Spinal cord (tissue), 10 donors: ENCODE measurements at places on chromosomes 11 and 22. TPM values are rescaled to one million over a fixed set of nuclear protein-coding genes. Genes with fewer than 3 reads are reported as not detected.

OR51B5 gene
- polyA plus RNA-seq: 0.33 TPM

GRCh38 chr11:8229299-8230177 lies 34.1 kb downstream of the LMO1 start:
- no peak for DNase-seq

DNA sequence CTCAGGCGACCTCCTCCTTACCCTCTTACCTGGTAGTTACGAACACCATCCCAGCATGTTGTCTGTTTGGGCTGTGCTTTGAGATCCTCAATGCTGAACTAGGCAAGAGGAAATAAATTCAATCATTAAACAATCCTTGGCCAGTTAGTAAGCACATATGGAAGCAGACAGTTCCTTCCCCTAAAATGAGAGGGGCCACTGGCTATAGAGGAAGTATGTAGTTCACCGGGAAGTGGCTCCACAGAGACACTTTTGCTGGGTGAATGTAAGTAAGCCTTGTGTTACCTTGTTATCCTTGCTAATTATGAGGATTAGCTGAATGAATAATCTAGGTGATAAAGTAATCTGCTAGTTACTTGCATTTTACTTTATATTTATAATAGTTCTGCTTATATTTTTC lies 2.9 kb downstream of the THYN1 start:
- DNase-seq: no peak

NCF4 gene
- polyA plus RNA-seq: 3.4 TPM

DNA sequence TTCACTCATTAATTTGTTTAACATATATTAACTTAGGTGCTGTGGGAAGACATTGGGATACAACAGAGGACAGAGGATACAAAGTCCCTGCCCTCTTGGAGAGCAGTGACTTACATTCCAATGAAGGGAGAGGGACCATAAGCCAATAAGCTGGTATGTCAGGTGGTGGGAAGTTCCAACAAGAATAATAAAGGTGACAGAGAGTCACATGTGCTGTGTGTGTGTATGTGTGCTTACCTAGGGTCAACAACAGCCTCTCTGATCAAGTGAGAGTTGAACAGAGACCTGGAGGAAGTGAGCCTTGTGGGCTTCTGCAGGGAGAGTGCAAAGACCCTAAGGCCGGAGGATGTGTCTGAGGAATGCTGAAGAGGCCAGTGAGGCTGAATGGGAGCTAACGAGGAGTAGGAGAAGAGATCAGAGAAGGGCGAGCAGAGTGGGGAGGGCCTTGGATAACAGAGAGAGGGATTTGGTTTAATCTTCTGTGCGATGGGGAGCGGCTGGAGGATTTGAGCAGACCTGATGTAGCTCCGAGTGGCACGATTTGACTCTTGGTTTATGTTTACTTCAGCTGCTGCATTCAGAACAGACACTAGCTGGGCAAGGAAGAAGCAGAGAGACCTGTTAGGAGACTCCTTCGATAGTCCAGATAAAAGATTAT lies 35.3 kb downstream of the MAP6 start:
- DNase-seq: no peak

DNA sequence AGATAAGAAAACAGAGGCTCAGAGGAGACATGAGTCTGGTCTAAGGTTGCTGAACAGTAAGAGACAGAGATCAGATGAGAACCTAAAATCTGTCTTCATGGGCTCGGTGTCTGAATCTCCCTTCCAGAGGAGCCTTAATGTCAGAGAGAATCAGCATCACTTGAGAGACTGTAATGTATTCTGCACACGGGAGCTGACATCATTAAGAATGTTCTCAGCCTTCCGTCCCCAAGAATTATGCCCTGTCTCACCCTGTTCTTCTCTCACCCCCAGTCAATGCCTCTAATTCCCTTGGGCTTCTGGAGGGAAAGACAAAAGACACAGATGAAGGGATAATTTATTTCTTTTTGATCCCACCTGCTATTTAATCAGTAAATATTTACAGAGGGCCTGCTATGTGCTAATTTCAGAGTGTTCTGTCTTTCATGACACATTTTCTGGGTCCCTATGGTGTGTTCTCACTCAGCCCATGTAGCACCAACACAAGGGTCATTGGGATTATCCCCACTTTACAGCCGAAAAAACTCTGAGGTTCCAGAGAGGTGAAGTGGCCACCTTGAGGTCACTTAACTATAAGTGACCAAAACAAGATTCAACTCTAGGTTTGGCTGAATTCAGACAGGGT lies 61.8 kb downstream of the CD82 start:
- DNase-seq: no peak

DNA sequence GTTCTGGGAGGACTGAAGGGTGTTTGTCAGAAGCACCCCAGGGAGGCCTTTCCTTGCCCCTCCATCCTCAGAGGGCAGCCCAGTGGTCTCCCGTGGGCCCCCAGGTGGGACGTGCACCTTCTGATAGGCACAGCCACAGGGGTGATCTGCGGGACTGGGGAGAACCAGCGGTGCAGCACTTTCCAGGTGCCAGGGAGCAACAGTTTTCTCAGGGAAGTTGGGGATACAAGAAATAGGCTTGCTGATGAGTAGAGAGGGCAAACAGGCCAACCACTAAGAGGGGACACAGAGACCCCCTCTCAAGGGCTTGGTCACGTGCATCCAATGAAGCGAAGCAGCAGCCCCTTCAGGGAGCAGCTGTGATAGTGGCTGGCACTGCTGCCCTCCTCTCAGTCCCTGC lies 107.1 kb upstream of the BID start:
- DNase-seq: no peak

DMC1 gene
- 2.9 TPM for polyA plus RNA-seq

DNA sequence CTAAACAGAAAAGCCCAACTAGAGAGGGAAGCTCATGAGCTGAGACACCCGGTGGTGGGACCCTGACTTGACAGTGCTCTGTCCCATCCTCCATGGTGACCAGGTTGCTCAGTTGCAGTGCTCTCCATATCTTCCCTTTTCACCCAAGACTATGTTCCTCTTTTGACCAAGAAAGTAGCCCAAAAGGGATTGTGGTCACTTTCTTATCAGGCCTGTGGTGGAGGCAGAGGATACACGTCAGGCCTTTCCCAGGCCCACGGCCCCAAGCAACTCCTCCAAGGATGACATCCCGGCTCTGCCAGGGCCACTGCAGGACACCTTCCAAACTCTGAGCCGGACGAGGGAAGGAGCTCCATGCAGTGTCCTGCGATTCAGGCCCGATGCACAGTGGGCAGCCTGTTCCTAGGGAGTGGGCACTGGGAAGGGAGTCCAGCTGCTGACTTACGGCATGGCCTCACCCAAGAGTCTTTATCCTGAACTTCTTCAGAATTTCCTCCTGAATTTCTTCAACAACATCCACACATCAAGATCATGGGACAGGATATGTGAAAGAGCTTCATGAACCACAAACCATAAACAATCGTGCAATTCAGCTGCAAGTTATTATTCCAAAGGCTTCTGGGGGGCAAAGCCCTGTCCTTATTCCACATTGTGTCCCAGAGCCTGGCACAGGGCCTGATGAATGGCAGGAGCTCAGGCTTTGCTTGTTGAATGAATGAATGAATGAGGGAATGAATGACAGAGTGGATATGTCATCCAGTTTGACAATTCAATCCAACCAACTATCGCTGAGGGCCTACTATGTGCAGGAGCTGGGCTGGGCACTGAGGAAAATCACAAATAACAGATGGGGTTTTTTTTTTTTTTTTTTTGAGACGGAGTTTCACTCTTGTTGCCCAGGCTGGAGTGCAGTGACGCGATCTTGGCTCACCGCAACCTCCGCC lies 36.0 kb upstream of the MYH9 start:
- DNase-seq: no peak

- DNase-seq: no peak
Measured at GRCh38 chr11:79186669-79187068, 254.2 kb downstream of the TENM4 start.

- no peak for DNase-seq
Measured at GRCh38 chr11:120011836-120012235, 126.1 kb downstream of the TRIM29 start.

KMT5B gene
- polyA plus RNA-seq: 69.5 TPM

UPK3A gene
- polyA plus RNA-seq: 0.42 TPM

DNA sequence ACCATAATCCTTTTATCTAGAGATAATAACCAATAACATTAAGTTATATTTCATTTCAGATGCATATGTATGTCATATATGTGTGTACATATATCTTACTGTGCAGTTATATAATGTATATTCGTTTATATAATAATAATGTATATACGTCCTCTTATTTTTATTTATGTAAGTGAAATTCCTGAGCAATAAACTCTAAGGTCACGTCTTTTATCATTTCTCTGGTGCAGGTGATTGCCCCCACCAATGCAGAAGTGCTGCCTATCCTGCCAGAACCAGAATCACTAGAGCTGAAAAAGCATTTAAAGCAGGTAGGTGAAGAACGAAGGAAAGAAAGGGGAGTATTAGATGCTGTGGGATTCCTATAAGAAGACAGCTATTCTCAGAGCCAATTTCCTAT lies 8.8 kb downstream of the MADD start:
- DNase-seq: no peak

DNA sequence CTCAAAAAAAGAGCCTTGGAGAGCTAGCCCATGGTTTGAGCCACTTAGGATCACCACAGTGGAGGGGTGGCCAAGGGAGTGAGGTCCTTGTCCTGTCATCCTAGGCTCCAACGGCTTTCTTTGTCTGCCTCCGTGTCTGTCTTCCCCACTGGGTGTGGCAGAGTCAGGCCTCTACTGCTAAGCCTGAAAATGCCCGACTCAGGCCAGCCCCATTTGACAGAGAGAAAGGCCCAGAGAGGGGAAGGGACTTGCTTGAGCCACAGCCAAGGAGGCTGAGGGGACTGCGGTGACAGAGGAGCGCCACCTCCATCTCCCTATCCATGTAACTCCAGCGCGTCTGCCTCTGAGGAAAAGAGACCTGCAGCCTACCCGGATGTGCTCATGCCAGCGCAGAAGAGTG lies 27.8 kb upstream of the CD82 start:
- no peak for DNase-seq

NOL12 gene
- 40.6 TPM for polyA plus RNA-seq

POLD3 gene
- 15.5 TPM for polyA plus RNA-seq

GRCh38 chr11:783581-784015 lies 6.3 kb downstream of the CEND1 start:
- peak; percentile 95 for DNase-seq

- peak; percentile 87 for DNase-seq
Measured at GRCh38 chr11:31240340-31240904, 129.1 kb downstream of the DCDC1 start.

DNA sequence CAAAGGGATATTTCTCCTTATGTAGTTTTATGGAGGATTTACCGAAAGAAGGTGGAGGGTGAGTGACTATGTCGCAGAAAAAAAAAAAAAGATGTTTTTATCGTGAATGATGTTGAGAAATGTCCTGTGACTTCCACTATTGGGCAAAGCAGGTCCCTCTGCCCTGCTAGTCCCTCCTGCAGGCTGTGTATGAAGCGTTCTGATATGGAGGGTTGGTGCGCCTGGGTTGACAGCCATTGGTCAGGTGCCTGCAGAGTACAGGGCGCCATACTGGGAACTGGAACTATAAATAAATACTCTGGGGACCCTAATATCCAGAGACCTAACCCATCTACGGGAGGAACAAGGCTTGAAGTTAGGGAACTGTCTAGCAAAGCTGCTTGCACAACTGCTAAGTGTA lies 1.5 kb downstream of the IL17RA start:
- no peak for DNase-seq

GLYATL2 gene
- 3.7 TPM for polyA plus RNA-seq

GRCh38 chr11:68325907-68326220 lies 13.5 kb downstream of the LRP5 start:
- no peak for DNase-seq

SCN3B gene
- 93.1 TPM for polyA plus RNA-seq

GRCh38 chr11:18471995-18472394 lies 16.3 kb downstream of the LDHAL6A start:
- no peak for DNase-seq

NELL1 gene
- 31.2 TPM for polyA plus RNA-seq
